ENCODE measurements at places on chromosomes 6 and 20. TPM values are rescaled to one million over a fixed set of nuclear protein-coding genes. Genes with fewer than 3 reads are reported as not detected.

- no peak for DNase-seq
Measured at GRCh38 chr6:42969431-42969830, 8.9 kb downstream of the GNMT start.

GRCh38 chr6:16966791-16967469 lies 134.9 kb upstream of the STMND1 start:
- DNase-seq: no peak

DNA sequence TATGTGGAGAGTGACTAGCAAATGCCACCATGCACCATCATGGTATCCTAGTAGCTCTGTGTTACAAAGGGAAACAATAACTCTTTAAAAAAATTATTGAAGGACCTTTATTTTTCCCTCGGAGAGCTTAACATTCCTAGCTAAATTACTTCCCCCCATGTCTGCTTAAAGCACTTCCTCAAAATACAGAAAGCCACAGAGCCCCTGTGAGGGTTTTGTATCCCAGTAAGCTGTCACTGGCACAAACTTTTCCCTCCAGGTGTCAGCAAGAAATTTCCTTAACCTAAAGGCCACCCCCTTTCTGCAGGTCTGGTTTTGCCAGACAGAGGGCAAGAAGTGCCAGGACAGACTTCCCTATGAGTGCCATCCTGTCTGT lies 340.0 kb upstream of the PRDM1 start:
- DNase-seq: no peak

- DNase-seq: no peak
Measured at GRCh38 chr20:37353285-37353849, 7.4 kb downstream of the SRC start.

- DNase-seq: no peak
Measured at GRCh38 chr6:46138281-46138680, 8.5 kb downstream of the ENPP4 start.

- DNase-seq: no peak
Measured at GRCh38 chr6:52499026-52499425, 77.8 kb downstream of the TRAM2 start.

GRCh38 chr6:55980627-55981211 lies 105.3 kb upstream of the BMP5 start:
- no peak for DNase-seq

DNA sequence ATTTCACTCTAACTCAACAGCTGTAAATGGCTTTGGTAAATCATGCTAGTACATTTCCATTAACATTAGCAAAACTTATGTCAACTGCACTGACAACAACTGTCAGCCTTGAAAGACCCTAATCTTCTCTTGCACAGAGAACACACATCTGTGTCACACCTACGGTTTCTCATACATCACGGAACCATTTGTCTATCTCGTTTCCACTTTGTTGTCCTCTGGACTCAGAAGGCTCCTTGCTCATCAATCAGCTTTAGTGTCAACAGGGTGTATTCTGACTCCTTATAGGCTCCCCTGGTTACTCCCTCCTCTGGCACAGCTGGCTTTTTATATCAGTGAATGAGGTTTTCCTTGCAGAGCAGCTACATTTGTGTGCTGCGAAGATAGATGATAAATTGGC lies 49.3 kb downstream of the CD83 start:
- no peak for DNase-seq

EEF1A2 gene
- total RNA-seq: 0.45 TPM

- DNase-seq: no peak
Measured at GRCh38 chr6:151027936-151028838, 162.7 kb downstream of the MTHFD1L start.

GRCh38 chr6:39274471-39274870 lies 39.7 kb downstream of the KCNK17 start:
- no peak for DNase-seq

HRH3 gene
- total RNA-seq: not detected

RNF39 gene
- total RNA-seq: not detected

ZNF311 gene
- 2.1 TPM for total RNA-seq

RAB44 gene
- total RNA-seq: 0.27 TPM

GRCh38 chr6:169251371-169251802 lies 2.3 kb downstream of the THBS2 start:
- peak; percentile 58 for DNase-seq

EGFL8 gene
- total RNA-seq: 312 TPM

- DNase-seq: no peak
Measured at GRCh38 chr6:21478883-21479539, 114.5 kb upstream of the SOX4 start.

DNA sequence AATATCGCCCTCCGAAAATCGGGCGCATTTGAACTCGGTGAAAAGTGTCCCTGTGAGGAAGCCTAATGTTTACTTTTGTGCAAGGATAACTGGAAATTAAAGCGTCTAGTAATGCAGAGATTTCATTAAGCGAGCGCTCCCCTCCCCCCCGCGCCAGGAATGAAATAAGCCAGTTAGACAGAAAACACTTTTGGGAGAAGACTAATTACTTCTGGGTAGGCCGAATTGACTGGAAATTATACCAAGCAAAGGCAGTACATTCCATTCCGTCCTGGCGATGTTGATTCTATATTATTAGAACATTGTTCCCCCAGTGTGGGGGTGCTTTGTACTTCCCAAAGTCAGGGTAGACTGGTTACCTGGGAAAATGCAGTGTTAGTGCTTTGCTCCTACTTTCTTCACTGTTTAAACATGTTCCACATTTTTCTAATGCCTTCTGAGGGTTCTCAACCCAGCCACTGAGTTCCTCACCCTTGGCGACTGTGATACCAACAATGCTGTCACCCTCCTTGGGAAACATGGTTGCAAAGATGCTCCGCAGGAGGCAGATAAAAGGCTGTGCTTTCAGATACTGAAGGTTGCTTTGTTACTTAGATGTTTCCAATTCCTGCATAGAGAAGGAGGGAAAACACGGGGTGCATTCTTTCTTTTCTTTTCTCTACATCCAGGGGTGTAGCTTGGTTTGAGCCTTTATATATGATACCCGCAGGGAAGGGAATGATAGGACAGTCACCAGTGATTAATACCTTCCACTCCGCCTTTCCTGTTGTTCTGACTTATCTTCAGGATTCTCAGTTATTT lies 2.6 kb downstream of the GJA1 start:
- DNase-seq: no peak

LGSN gene
- total RNA-seq: not detected

RSPH4A gene
- total RNA-seq: 0.18 TPM

EZR gene
- 113 TPM for total RNA-seq

All from sciatic nerve (tissue), 2 donors.